Occipital lobe (tissue), 3 donors: ENCODE measurements at places on chromosomes 5 and 9.

DNA sequence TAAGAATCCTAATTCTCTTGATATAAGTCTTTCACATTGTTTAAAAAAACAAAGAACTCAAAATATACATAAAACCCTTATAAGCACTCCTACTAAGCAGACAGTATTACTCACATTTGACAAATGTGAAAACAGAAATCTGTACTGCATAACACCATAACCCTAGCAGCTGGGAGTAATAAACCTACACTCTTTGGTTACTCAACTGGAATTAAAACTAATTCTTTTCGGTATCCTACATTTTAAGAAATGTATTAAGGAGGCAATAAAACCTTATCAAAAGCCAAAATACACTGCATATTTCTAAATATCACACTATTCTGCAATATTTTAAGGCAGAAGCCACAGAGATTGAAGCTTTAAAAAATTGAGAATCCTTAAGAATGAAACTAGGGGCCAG lies 6.8 kb downstream of the AUH start:
- DNase-seq, result no peak

GRCh38 chr9:109311731-109312130 lies 9.1 kb downstream of the EPB41L4B start:
- DNase-seq, result no peak

DNA sequence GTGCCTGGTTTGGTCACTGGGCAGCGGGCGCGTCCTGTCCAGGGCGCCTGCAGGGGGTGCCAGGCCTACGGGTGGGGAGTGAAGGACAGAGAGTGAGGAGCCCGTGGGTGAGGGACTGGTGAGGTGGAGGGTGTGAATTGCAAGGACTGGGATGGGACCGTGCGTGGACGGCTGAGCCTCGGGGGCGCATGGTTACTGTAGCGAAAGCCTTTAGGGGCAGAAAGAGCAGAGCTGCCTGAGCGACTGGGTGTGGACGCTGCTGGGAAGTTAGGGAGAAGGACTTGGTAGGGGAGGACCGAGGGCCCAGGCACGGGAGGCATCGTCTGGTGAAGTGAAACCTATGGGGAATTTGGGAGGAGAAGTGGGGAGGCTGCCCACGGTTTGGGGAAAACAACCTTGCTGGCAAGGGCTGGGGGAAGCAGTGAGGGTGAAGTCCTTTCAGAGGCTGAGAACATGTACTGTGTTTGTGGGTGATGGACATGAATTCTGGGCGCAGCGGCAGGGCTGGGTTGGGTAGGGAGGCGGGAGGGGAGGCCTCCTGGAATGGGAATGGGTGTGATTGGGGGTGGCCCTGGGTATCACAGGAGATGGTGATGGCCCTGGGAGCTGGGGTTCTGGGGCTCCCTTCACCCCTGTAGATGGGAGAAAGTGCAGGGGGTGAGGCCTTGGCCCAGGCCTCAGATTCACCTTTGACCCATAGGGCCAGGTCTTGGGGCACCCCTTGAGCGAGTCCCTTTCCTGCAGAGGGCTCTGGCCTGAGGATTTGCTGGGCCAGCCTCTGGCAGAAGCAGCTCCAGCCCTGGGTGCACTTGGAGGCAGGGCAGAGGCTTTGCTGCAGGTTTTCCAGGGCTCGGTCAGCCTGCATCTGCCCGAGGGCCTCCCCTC lies 1.7 kb upstream of the TOR4A start:
- no peak for DNase-seq

GRCh38 chr5:38563624-38564023 lies 7.2 kb upstream of the LIFR start:
- no peak for DNase-seq
